CMK (cell line): ENCODE measurements at places on chromosomes 5 and 9.

DNA sequence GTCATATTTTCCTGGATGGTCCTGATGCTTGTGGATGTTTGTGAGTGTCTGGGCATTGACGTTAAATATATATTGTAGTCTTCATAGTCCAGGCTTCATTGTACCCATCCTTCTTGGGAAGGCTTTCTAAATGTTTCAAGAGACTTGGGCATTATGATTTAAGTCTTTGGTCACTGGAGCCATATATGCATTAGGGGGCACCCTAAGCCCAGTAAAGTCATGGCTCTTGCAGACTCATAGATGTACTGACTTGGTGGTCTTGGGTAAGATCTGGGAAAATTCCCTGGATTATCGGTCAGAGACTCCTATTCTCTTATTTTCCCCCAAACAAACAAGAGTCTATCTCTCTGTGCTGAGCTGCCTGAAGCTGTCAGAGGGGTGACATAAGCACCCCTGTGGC lies 271.1 kb downstream of the TRIM36 start:
- DNase-seq = no peak

- DNase-seq = no peak
Measured at GRCh38 chr5:126365446-126366198, 57.6 kb upstream of the GRAMD2B start.

DNA sequence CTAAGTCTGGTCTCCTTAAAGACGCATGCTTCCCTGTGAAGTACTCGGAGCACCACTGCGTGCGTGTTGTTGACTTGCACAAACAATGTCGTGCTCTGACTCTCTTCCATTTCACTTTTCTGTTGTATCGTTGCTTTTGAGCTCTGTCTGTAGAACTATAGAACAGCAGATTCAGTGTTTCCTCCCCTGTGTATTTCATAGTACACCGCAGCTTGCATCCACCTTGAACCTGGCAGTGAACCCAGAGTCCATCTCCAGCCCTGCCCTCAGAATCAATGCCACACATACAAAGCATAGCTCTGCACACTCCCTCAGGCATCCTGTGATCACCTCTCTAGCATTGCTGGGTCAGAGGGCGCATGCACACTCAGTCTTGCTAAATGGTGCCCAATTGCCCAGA lies 37.2 kb upstream of the ADAMTS2 start:
- no peak for DNase-seq

- no peak for DNase-seq
Measured at GRCh38 chr5:148559461-148559860, 94.9 kb downstream of the HTR4 start.

DNA sequence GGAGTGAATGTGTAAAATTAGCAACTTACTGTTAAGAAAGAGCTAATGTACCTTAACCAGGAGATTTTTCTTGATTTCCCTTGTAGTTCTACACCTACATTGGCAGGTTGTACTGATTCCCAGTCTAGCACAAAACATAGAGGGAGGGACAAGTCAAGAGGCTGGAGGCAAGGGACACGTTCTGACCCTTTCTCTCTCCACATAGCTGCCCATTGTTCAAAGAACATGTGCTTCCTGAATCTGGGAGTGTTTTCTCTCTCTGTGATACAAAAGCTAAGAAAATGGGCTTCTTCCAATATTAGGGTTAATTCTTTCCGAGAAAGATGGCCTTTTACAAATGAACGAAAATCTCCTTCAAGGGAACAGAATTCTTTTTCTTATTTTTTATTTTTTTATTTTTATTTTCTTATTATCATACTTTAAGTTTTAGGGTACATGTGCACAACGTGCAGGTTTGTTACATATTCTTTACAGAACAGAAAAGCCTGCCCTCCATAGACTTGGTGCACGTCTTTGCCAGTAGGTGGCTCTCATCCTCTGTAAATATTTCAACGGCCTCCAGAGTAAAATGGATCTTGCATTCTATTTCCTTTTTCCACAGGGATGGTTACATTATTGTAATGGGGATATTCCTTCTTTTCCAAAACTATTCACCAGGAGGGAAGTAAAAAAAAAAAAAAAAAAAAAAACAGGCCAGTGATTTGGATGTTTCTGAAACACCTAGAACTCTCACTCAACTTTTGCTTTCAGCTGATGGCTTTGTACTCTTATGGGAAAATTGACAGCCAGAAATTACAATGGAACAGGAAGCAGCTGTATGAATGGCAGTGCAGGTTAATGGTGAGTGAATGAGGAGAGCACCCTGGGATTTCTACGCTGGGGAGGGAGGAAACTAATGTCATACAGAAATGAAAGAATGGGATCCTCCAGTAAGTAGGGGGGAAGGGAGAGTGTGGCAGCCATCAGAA lies 13.1 kb upstream of the IFNA5 start:
- no peak for DNase-seq

DNA sequence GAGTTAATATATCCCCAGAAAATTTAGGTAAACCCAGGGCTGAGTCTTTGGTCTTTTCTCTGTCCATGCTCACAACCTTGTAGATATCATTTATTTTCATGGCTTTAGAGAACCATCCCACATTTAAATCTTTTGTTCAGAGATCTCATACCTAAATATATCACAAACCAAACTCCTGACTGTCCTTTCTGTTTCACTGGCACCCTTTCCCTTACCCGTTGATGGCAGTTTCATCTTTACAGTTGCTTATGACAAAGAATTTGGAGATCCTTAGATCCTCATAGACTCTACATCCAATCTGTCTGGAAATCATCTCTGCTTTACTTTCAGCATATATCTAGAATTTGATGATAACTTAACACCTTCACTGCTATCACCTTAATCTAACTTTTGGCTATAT lies 19.2 kb downstream of the RNF180 start:
- no peak for DNase-seq

GRCh38 chr5:119828541-119828940 lies 199.2 kb downstream of the FAM170A start:
- DNase-seq = no peak
